ENCODE measurements at places on chromosomes 1 and 21.

- DNase-seq: peak; percentile 32
Observed at GRCh38 chr1:94481473-94481933, 60.1 kb downstream of the F3 start.

DNA sequence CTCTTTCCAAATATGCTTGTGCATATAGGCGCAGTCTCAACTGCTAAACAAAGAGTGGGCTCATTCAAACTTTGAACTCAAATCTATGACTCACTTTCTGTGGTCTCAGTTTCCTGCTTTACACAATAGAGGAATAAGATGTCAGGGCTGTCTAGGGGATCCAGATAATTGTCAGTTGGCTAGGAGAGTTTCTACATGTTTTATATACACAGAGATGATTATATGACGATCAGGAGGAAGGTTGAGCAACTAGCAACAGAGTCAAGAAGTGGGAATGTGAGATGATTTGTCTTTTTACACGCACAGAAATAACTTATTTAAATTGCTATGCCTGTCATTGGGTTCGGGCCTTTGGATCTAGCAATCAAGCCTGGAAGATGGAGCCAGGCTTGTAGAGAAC, 299.4 kb upstream of the LYPLAL1 start:
- DNase-seq: no peak

DNA sequence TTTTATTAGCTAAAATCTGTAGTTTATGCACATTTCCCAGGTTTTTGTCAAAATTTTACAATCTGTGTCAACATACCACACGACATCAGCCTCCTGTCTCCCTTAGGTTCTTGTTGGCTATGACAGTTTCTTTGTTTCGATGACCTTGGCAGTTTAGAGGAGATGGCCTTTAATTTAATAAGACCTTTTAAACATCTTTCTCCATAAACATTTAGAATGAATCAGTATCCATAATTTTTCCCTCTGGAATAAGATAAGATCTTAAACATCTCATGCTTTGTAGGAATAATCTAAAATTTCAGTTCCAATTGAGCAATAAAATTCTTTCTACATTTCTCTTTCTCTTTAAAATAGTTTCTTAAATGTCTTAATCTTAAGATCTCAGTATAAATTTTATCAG, 28.7 kb upstream of the DYRK1A start:
- no peak for DNase-seq

GRCh38 chr1:61081686-61082310, 563 bp upstream of the NFIA start:
- DNase-seq: peak; percentile 37

DNA sequence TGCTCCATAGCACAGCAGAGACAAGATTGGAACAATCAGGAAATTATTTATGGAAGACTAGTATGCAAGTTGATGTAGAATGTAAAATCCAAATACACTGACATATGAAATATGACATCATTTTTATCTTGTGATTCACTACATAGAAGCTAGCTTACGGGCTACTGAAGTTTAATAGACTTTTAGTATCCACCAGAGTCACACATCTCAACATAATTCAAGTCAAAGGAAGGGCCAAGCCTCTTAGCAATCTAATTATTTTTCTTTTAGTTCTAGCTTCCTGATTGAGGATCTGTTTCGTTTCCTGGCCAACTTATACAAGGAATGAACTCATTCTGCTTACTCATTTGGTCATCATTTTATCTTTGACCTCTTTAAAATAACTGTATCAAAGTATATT, 234.4 kb upstream of the CHRM3 start:
- no peak for DNase-seq

GRCh38 chr1:153946622-153947241, at the start of gene DENND4B:
DENND4B (minus strand) TSS chr1:153946718; CDS start chr1:153944374, 2,344 bp downstream.
- DNase-seq: peak; percentile 77

- DNase-seq: no peak
Observed at GRCh38 chr1:228150120-228150460, 360 bp downstream of the GJC2 start.

GRCh38 chr21:25459365-25459764, 147.9 kb downstream of the MRPL39 start:
- DNase-seq: no peak

DNA sequence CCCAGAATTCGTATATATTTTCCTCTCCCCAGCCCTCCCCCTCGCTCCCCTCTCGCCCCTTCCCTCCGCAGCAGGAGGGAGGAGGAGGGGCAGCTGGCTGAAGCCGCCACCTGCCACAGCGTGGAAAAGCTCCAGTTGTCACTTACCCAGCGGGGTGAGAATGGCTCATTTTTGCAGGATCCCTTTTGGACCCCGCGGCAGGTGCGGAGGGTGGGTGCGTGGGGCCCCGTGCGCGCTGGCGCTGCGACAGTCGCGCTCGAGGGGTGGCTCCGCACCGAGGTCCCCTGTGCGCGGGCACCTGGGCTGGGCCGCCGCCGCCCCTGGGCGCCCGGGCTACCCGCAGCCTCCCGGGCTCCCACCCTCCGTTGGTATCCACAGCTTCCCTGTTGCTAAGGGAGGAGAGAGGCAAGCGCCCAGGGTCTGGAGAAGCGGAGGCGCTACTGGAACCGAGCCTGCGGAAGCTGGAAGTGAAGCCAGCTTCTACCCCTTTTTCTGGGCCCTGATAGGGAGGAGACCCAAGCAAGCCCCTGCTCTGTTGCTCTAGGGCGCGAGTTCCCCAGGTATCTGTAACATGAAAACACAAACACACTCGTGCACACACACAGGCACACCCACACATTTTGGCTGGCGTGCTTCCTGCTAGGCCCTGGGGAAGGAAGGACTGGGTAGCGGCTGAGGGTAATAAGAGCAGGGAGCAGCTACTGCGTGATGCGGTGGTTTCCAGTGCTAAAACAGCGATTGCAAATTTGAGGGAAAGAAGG, at the start of gene ERICH3:
TSS of gene ERICH3 (minus strand) at position 442 of the 761 bp plus-strand sequence. CDS start at position 169, 273 bp downstream.
- DNase-seq: no peak

- no peak for DNase-seq
Observed at GRCh38 chr1:93666613-93667384, 14.8 kb downstream of the BCAR3 start.

DNA sequence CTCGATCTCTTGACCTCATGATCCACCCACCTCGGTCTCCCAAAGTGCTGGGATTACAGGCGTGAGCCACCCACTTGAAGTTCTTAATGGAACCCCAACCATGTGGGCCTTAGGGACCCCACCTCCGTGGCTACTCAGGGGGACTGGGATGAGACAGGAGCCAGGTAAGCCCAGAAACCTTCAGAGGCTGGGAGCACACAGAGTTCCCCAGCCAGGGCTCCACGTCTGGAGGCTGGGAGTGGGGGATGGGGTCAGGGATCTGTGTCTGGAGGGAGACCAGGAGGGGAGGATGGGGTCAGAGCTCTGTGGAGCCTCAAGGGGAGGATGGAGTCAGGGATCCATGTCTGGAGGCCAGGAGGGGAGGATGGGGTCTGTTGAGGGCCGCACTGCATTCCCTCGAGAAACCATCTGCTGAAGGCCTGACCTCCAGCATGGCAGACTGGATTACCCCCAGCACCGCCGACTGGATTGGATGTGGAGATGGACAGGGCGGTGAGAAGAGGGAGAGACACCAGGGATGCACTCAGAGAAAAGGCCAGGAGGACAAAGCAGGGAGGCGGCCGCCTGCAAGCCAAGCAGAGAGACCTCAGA, 2.1 kb upstream of the FTCD start:
- DNase-seq: peak; percentile 8

GRCh38 chr1:19046972-19047731, 90.7 kb upstream of the IFFO2 start:
- DNase-seq: no peak

DNA sequence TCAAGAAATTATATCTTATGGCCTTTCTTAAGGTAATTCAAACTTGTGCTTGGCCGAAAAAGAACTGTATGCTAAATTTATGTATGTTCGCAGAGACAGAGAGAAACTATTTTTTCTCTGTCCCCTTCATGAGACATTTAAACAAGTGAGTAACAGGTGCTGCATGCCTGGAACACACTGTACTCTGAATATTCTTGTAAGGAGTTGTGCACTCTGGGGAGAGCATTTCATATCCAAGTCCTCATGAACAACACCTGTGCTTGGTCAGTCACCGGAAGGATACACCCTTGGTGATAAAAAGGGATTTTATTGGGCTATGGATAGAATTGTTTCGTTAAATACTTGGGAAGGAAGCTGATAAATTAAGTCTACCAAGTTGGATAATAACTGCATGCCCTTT, 220.8 kb upstream of the NRIP1 start:
- no peak for DNase-seq

- no peak for DNase-seq
Observed at GRCh38 chr1:78277253-78277652, 213.5 kb upstream of the PTGFR start.

- DNase-seq: no peak
Observed at GRCh38 chr1:39378377-39378776, 113.1 kb upstream of the BMP8A start.

DNA sequence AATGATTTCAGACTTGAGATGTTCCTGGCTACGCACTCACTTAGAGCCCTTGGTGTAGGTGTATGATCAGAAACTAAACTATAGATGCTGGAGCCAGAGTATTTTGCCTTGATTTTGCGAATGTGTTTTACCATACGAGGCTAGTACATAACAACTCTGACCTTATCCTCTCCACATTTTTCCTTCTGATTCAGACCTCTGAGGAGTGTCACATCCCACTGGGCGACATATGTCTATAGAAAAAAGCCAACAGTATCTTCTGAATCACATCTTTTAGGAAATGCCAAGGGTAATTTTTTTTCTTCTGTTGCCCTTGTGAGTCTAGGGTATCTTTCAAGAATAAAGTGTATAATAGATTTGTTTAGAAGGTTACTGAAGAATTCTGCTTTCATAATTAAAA, 49.6 kb downstream of the AK4 start:
- no peak for DNase-seq

DNA sequence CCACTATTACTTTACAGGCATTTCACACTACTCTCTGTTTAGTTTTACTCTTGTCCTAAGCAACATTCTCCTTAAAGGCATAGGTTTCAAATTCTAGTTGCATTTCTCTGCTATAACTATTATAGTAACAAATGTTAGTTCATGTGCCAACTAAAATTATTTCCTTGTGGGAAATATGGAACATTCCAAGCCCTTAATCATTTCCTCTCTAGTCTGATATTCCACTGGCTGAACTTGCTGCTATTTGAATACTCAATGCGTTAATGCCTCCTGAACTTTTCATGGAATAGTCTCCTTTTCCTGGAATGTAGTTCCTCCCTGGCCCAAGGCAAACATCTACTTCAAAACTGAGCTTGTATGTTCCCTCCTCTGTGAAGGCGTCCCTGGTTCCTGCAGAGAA, 19.3 kb upstream of the TBX19 start:
- DNase-seq: no peak

GRCh38 chr1:118244194-118244593, 59.2 kb upstream of the SPAG17 start:
- DNase-seq: no peak

GRCh38 chr1:1857096-1857703, 33.7 kb downstream of the GNB1 start:
- no peak for DNase-seq

- no peak for DNase-seq
Observed at GRCh38 chr1:27057389-27057788, 44.7 kb upstream of the TENT5B start.

DNA sequence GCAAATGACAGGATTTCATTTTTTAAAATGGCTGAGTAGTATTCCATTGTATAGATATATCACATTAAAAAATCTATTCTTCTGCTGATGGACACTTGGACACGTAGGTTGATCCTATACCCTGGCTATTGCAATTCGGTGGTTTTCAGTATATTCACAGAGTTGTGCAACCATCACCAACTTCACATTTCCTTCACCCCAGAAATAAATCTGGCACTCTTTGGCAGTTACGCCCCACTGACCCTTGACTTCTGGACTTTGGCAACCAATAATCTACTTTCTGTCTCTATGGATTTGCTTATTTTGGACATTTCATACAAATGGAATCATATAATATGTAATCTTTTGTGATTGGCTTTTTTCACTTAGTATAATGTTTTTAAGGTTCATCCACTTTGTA, 35.9 kb downstream of the MAP3K7CL start:
- no peak for DNase-seq

GRCh38 chr1:17805869-17806684, 50.9 kb downstream of the ACTL8 start:
- no peak for DNase-seq

DNA sequence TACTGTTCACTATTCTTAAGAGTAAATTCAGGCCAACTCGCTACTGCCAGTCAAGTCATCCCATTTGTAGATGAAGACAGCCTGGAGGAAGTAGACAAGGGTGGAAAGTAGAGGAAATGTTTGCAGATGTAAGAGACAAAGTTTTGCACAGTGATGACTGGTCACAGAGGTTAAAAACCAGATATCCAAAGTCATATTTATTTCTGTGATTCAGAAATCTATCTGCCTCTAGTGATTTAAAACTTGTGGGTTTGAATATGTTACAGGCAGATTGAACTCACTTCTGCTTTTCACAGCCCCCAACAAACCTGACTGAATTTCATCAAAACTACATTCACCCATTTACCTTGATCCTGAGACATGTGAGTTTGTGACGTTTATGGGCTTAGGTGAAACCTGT, 484.7 kb upstream of the C1orf87 start:
- no peak for DNase-seq

- no peak for DNase-seq
Observed at GRCh38 chr1:239893127-239893731, 198.5 kb upstream of the FMN2 start.

DNA sequence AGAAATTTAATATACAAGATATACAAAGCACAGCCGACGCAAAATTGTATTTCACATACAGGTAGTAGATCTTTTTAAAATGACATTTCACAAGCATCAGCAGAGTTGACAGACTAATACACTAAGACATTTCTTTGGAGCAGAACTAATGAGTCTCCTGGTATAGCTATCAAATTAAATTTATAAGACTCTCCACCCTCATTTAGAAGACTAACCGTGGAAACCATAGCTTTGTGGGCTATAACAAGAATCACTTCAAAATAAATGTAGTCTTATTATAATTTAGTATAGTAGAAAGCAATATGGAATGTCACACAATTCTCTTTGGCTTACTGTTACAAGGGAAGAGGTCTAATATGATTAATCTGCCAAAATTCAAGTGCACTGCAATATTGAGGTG, 204.9 kb downstream of the VAV3 start:
- no peak for DNase-seq

- DNase-seq: no peak
Observed at GRCh38 chr1:10068605-10069294, 36.0 kb downstream of the UBE4B start.

DNA sequence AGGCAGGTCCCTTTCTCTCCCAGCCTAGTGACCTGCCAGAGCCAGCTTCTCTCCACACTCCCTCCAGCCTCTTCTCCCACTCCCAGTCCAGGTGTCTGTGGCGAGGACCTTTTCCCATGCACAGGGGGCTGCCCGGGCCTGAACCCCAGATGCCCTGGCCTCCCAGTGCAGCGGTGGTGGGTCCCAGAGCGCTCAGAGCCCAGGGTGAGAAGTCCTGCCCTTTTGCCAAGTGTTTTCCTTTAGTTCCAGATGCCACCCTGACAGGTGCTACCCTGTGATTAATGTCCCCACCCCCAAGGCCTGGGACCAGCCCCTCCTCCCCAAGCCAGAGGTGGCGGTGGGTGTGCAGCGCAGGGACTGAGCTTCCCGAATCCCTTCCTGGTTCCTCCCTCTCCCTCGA, 90.4 kb downstream of the PAX7 start:
- no peak for DNase-seq

Data from activated CD4-positive, alpha-beta memory T cell treated with anti-CD3 and anti-CD28 coated beads, Interleukin-2, amount 10 ng/mL, durations not matched to agents 7 days and 5 days (primary cell).